ENCODE measurements at places on chromosomes 11 and 22. TPM values are rescaled to one million over a fixed set of nuclear protein-coding genes. Genes with fewer than 3 reads are reported as not detected.
A peak's percentile ranks its signal among the peaks of the same experiment; 100 is the strongest.

- DNase-seq: no peak
Measured at GRCh38 chr11:131411636-131412035, 41.2 kb downstream of the NTM start.

DNA sequence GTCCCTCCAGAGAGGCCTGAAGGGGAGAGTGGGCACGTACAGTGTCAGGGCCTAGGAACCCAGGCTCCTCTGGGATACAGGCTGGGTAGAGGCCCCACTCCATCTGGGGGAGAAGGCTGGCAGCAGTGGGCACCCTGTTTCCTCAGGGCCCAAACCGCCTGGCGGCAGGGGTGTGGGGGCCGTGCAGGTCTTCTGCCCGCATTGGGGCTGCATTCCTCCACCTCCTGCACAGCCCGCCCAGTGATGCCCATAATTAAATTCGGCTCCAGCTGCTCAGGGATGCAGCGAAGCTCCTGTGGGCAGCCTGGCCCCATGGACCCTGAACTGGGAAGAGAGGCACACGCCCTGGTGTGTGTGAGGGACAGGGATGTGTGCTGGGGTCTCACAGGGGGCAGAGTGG lies 35.4 kb downstream of the KCNQ1OT1 start:
- no peak for DNase-seq

DNA sequence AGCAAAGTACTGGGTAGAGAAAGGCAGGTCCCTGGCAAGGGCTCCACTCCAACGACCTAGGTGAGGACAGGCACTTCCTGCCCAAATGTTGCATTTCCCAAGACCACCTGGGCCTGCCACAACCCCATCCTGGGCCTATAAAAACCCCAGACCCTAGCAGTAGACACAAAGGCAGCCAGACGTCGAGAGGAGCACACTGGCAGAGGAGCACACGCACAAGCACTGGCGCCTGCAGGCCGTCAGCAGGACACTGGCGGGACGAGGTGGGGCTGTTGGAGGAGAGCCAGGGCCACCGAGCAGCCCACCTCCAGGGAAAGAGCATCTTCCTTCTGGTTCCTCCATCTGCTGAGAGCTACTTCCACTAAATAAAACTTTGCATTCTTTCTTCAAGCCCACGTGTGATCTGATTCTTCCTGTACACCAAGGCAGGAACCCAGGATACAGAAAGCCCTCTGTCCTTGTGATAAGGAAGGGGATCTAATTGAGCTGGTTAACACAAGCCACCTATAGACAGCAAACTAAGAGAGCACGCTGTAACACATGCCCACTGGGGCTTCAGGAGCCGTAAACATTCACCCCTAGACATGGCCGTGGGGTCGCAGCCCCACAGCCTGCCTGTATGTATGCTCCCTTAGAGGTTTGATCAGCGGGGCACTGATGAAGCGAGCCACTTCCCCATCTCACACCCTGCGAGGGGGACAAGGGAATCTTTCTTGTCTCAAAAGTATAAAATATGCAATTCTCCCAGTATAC lies 89.7 kb upstream of the MTMR2 start:
- no peak for DNase-seq

Gene PHLDA2
- total RNA-seq: 1.1 TPM

DNA sequence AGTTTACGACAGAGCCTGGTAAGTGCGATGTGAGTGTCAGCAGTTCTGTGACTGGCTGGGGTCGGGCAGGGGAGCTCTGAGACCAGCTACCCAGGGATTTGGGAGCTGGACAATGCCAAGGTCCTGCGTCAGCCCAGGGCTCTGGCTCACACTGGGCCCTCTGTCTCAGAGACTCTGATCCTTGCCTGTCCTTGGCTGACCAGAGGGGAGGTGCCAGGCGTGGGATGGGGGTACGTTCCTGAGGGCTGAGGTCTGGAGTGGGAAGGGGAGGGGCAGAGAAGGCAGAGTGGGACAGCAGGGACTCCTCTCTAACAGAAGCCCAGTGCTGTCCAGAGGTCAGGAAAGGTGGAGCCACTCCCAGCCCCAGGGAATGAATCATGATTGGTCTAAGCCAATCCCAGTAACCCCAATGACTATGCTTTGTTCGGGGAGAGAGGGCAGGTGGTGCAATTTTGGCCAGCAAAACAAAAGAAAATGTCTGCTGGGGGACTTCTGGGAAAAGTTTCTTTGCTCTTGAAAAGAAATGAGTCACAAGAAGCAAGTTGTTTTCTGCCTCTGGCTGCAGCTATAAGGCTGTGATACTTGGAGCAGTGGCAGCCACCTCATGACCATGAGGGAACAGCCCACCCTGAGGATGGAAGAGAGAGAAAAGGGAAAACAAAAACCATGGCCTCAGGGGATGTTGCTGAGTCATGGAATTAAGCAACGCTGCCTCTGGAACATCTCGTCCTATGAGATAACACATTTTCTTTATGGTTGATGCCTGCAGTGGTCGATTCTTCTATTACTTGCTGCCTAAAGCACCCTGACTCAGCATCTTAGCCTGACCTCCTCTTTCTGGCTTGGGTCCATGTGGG lies 108.3 kb downstream of the CHST1 start:
- peak; percentile 95 for DNase-seq

GRCh38 chr22:25114369-25115362 lies 85.0 kb upstream of the CRYBB3 start:
- no peak for DNase-seq

- no peak for DNase-seq
Measured at GRCh38 chr11:10730151-10730550, 20.9 kb upstream of the CTR9 start.

Data from cardiac muscle cell (in vitro differentiated cells and primary cell).